ENCODE measurements at places on chromosomes 2 and 18.

DNA sequence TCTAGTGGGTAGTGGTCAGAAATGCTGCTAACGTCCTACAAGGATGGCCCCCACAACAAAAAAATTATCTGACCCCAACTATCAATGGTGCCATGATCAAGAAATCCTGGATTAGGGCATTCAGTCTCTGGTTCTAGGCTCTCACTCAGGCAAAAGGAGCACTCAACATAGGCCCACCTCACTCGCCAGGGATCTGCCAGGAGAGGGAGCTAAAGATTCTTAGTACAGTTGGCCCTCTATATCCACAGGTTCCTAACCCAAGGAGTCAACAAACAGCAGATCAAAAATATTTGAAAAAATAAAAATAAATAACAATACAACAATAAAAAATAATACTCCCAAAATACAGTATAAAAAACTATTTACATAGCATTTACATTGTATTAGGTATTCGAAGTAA lies 10.0 kb downstream of the SLC4A5 start:
- no peak for DNase-seq

DNA sequence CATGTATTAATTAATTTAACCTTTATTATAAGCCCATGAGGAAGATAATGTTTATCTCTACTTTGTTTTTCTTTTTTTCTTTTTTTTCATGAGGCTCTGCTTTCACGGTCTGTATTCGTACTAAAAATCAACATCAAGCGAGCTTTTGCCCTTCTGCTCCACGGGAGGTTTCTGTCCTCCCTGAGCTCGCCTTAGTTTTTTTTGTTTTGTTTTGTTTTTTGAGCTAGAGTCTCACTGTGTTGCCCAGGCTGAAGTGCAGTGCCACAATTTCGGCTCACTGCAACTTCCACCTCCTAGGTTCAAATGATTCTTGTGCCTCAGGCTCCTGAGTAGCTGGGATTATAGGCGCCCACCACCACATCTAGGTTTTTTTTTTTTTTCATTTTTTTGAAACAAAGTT lies 29.9 kb upstream of the BMPR2 start:
- no peak for DNase-seq

GRCh38 chr2:98350411-98350810 lies 4.2 kb downstream of the CNGA3 start:
- DNase-seq: no peak

DNA sequence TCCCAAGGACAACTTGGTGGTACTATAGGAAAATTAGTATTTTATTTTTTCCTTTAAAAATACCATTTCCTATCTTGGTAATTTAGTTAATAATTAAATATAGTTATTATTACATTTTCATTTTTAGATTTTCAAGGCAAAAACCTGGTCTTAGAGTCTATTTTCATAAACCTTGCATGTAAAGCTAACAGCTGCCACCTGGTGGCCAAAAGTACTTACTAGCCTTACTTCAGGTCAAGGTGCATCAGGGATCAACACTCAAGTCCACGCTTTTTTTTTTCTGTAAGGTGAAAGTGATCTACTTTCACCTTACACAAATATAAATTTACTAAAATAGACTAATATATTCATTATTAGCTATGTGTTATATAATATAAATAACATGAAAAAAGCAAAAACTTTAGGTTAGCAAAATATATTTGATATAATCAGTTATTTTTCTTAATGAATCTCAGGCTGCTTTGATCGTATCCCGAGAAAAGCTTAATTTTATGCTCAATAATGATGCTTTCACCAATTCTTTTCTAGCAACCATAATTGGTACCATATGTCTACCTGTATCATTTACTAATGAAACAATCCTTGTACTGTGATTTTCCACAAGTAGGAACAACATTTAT lies 62.5 kb downstream of the RELCH start:
- peak; percentile 62 for DNase-seq

- DNase-seq: no peak
These were observed 1476.3 kb downstream of the LRP1B start for GRCh38 chr2:140654565-140654964.

DNA sequence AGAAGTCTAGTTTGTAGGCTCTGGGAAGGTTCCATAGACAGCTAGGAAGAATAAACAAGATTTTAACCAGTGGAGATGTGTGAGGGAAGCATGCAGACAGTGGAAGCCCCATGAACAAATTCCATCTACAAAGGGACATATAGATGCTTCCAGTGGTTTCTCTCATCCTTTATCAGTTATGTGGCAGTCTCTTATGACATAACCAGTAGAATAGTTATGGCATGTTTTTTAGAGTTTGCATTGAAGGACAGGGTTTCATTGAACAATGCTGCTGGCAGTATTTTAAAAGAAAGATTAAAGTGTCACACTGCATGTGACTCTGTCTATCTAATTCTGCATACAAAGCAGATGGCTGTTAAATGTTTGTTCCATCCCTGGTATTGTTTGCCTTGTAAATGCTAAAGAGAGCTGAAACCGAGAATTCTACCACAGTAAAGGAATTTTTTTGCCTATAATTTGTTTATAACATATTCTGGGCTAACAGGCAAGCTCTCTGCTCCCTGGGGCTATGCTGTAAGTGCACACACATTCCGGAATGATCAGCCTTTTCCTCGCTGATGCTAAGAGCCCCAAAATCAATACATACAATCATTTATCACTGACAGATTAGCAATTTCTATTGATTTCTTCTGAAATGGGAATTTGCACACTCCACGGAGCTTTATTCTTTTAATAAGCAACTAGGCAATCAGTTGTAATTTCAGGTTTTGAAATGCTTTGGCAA lies 76.8 kb upstream of the PELI1 start:
- DNase-seq: no peak

GRCh38 chr2:31664949-31665724 lies 84.4 kb upstream of the SRD5A2 start:
- no peak for DNase-seq

- DNase-seq: no peak
These were observed 44.9 kb upstream of the TWIST2 start for GRCh38 chr2:238802957-238803356.

- DNase-seq: no peak
These were observed 59.8 kb upstream of the CHRNA1 start for GRCh38 chr2:174824068-174824467.

- DNase-seq: no peak
These were observed 56.7 kb upstream of the EML6 start for GRCh38 chr2:54666634-54667265.

DNA sequence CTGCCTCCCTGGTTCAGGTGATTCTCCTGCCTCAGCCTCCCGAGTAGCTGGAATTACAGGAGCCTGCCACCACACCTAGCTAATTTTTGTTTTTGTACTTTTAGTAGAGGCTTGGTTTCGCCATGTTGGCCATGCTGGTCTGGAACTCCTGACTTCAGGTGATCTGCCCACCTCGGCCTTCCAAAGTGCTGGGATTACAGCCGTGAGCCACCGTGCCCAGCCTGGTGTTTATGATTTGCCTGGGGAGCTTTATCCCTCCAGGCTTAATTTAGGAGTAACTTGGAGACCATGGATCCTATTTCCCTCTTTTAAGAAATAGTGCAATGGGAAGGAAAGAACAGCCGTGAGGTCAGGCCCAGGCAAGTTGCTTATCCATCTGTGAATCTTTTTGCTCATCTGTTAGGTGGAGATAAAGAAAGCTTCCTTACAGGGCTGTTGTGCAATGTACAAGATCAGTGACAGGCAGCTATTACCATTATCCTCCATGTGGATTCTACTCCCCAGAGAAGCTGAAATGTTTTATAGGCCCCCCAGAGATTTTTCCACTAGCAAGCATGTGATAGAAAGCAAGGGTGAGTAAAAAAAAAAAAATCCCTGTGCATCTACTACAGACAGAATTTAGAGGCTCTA lies 104.9 kb upstream of the MGAT5 start:
- DNase-seq: no peak

DNA sequence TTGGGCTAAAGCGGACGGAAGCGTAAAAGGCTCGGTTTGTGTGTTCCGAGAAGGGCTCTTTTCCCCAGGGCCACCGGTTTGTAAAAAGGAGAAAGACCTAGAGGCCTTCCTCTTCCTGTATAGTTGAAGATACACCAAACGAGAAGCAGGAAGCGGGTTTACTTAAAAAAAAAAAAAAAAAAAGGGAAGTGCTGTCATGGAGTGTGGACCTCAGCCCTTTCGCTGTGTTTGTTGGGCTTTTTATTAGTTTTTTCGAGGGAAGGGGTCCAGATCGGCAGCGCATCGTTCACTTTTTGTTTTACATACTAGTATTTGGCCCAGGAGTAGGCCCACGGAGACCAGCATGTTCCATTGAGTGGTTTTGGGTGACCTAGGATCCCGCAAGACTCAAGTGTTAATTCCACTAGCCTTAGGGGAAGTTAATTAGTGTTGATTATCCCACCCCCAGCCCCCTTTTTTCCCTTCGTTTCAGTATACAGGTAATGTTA lies 676 bp downstream of the ACTR2 start:
- peak; percentile 13 for DNase-seq

DNA sequence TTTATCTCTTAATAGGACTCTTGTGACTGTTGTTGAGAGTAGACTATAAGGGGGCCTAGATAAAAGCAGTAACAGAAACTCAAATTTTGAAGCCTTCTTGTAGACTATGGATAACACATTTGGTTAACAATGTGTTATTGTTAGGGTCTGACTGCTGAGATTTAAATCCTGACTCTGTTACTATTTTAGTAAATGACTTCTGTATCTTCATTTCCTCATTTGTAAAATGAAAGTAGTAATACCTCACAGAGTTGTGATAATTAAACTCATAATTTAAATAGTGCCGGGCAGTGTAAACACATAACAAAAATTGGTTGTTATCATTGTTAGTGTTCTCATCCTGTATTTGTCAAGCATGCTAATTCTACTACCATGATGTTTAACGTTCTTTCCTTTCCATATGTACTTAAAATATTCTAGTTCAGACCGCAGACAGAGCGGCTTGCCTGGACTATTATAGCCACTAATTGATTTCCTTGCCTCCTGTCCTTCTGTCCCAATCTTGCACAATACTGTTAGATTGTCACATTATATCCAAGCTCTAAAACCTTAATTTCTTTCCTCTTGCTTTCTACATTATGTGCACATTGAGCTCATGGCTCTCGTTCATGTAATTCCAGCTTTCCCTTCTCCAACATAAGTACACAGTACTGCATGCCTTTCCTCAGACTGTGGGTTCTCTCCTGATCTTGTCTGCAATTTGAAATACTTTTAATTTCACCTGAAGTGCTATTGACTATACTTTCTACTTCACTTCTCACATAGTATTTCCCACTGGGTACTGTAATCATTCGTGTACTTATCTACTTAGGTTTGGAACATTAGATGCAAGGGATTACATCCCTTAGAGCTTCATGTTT lies 48.4 kb downstream of the RBBP8 start:
- DNase-seq: no peak

DNA sequence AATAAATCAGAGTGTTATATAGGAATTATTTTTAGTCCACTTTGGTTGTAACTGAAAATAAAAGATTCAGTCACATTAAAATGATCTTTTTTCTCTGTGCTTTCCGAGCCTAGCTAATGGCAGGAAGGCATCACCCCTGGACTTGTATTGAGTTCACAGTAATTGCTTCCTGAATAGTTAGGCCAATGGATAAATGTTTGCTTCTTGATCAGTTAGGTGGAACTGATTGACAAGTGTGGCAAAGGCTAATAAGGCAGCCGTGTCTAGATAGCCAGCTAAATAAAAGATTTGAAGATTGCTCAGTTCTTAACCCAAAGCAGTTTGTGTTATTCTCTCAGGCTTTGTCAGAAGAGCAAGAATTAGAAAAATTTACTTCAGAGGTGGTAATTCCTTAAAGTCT lies 20.8 kb downstream of the FAM171B start:
- DNase-seq: no peak

DNA sequence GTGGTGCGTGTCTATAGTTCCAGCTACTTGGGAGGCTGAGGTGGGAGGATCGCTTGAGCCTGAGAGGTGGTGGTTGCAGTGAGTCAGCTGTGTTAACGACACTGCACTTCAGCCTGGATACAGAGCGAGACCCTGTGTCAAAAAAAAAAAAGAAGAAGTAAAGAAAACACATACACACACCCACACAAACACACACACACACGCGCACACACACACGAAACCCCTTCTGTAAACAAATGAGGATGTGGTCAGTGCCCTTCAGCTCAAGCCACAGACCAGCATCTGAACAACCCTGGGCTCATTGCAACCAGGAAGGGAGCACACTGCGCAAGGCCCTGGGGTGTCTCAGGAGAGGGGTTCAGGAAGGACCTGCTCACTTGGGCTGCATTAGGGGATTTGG lies 47.9 kb upstream of the KCNF1 start:
- no peak for DNase-seq

DNA sequence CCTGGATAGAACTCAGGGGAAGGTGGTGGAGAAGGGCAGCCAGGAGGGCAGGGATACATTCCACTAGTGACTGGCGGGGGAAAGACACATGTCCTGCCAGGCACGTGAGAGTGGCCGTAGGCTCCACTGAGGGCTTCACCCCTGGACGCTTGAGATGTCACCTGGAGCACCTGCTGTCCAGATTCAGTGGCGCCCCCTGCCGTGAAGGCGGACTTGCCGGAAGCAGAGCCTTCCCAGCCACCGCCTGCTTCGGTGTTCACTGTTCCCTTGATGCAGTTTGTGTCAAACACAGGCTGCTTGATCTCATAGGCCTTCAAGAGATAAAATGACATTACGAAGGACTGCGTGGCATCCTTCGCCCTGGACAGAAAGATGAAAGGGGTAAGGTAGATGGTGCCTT lies 335.3 kb downstream of the ZNF521 start:
- no peak for DNase-seq

DNA sequence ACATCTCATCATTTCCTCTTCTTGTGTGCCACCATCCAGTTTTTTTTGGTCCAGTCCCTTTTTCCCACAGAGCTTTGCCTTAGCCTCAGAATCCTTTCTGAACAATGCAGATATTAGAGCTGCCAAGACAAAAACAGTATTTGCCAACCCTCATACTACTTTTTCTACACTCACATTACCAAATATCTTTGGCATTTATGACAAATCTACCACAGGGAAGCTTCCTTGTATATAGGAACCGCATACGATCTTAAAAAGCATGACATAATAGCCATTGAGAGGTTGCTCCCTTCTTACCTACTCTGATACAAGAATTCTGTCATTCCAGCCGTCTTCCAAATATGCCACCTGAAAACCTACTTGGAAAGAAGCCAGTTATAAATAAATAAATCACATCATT lies 9.4 kb downstream of the ZNF24 start:
- no peak for DNase-seq

- no peak for DNase-seq
These were observed 11.8 kb downstream of the UCN start for GRCh38 chr2:27296481-27296880.

- no peak for DNase-seq
These were observed 50.5 kb upstream of the HS6ST1 start for GRCh38 chr2:128369108-128369555.

- DNase-seq: no peak
These were observed 82.5 kb upstream of the ARL4C start for GRCh38 chr2:234579231-234579962.

GRCh38 chr18:48575301-48575657 lies 36.4 kb downstream of the CTIF start:
- no peak for DNase-seq

GRCh38 chr2:38485734-38486133 lies 108.7 kb upstream of the ATL2 start:
- no peak for DNase-seq

DNA sequence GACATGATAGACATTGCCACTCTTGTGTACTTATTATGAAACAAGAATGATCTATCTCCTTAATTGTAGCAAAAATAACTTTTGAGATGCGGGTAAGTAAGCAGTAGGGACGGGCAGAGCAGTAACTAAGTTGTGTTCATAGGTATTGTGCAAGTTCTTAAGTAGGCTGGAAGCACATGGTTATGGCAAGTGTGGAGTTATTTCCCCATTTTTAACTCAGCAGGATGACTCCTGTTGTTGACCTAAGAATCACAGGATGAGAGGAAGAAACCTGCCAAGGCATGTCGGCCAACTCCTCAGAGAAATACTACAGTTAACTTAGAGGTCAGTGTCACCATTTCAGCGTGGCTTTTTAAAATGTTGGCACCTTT lies 51.1 kb upstream of the FN1 start:
- DNase-seq: no peak

All from T follicular helper cell (primary cell).